CD4-positive, alpha-beta T cell treated with Interleukin-12 subunit alpha and Interleukin-12 subunit beta, for 1 hour (primary cell): ENCODE measurements at places on chromosomes 5 and 9.

GRCh38 chr9:131899296-131900228, 159.7 kb upstream of the RAPGEF1 start:
- no peak for DNase-seq

- DNase-seq: no peak
Observed at GRCh38 chr5:156182174-156182967, 144.6 kb upstream of the SGCD start.

- no peak for DNase-seq
Observed at GRCh38 chr5:159290741-159291140, 27.7 kb downstream of the UBLCP1 start.

- DNase-seq: no peak
Observed at GRCh38 chr9:95273369-95274022, 44.0 kb downstream of the FANCC start.
